H4 (cell line): ENCODE measurements at places on chromosomes 3 and 15. TPM values are rescaled to one million over a fixed set of nuclear protein-coding genes. Genes with fewer than 3 reads are reported as not detected.

Gene TOMM70
- total RNA-seq: 53.4 and 64.9 TPM in 2 replicates

- no peak for DNase-seq
These were observed 91.7 kb downstream of the MYO5A start for GRCh38 chr15:52436981-52437380.

DNA sequence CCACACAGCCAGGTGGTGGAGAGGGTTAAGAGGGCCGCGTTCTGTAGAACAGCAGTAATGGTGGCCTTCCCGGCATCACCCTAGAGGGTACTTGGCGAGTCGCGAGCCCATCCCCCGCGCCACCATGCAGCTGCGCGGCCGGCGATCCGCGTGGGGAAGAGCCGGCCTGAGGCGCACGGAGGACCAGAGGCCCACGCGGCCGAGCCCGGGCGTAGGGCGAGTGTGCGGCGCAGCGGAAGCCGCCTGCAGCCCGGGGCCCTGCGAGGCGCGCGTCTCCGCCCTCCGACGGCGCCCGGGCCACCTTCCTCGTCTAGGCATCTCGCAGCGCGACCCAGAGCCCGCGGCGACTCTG is 423 bp downstream of the TKT start:
- no peak for DNase-seq

- DNase-seq: no peak
These were observed 474.3 kb downstream of the NR2F2 start for GRCh38 chr15:96804754-96805153.

- no peak for DNase-seq
These were observed 7.8 kb downstream of the DNAJB8 start for GRCh38 chr3:128458746-128459460.

GRCh38 chr15:47719730-47720129 is 2.4 kb downstream of the SEMA6D start:
- no peak for DNase-seq

- DNase-seq: no peak
These were observed 1361.8 kb upstream of the ALCAM start for GRCh38 chr3:104004956-104005355.

Gene STRA6
- 12.9 and 16.8 TPM in 2 replicates for total RNA-seq

GRCh38 chr15:34993412-34993811 is 5.3 kb upstream of the ZNF770 start:
- DNase-seq: no peak

Gene CKMT1B
- 0.95 TPM in 1 of 2 replicates, not detected in the other for total RNA-seq

DNA sequence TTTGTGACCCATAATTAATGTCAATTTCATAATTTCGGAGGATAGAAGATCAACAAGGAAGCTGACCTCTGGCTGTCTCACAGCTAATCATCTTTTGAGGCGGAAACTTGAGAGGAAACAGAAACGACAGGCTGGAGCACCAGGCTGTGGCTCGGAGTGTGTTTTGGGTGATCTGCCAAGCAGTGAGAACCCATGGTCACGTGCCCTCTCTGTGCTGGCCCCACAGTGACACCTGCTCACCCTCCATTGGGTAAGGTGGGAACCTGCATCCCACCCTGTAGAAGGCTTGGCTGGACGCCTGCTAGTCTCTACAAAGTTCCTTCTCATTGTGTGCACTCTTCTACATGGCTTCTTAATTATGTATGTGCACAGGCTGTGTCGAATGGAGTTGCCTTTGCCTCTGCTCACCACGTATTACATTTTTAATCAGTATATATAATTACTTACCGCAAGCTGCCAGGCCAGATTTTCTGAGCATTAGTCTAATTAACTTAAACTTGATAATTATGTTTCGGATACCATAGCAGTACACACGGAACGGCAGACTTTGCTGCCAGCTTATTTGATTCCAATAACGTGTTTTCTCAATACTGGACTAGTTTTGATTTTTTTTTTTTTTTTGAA is 719.4 kb upstream of the CFAP20DC start:
- no peak for DNase-seq

- DNase-seq: peak; percentile 43
These were observed 110.6 kb downstream of the GABRB3 start for GRCh38 chr15:26662283-26662682.

GRCh38 chr3:186760141-186760833 is 23.1 kb upstream of the EIF4A2 start:
- peak; percentile 40 for DNase-seq

GRCh38 chr15:55366981-55367380 is 41.2 kb downstream of the CCPG1 start:
- DNase-seq: no peak

GRCh38 chr3:133763797-133764683 is 17.8 kb downstream of the TF start:
- DNase-seq: no peak

DNA sequence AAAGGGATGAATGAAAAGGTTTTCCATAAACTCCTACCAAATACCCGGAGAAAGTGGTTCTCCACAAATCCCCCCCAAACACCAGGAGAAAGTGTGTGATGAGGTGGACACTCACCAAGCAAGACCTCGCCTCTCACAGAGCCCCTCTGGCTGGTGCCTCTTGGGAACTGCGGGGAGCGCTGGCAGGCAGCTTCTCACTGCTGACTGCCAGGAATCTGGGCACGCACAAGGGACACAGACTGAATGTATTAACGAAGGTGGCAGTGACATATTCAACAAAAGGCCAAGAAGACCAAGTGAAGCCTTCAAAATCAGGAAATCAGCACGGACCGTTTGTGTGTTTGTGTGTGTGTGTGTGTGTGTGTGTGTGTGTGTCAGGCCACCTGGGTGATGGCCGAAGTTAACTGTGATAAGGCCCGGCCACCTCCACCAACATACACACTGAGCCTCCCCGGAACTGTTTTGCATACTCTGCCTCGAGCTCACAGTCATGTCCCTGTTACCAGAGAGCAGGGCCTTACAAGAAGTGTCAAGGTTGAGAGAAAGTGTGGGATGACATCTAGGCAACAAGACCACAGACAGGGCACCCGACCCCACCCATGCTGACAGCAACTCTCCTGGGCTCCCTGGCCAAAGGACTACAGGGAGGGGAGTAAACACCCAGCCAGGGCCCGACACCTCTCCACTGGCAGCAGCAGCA is 18.0 kb downstream of the ATP10A start:
- DNase-seq: no peak

Gene CHRFAM7A
- total RNA-seq: 0.90 and 1.2 TPM in 2 replicates

Gene C3orf49
- total RNA-seq: not detected in 2 replicates

Gene PLAAT1
- 9.9 and 11.6 TPM in 2 replicates for total RNA-seq

DNA sequence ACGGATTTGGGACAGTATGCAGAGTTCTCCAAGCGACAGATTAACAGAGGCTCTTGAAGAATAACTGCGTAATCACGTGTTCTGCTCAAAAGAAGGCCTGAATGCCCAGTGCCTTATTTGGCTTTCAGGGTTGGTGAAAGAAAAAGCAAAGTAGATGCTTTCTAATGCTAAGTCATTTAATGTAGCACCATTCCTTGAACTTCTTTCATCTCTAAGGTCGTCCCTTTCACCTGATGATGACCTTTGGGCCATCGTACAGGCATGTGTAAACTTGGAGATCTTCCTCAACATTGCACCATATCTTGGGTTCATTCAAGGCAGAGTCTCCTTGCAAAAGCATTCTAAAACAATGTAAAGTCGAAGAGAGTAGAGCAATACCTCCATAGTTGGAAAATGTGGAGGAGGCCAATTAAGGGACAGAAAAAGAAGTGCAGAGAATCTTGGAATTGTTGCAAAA is 48.9 kb downstream of the TMEM44 start:
- DNase-seq: no peak

DNA sequence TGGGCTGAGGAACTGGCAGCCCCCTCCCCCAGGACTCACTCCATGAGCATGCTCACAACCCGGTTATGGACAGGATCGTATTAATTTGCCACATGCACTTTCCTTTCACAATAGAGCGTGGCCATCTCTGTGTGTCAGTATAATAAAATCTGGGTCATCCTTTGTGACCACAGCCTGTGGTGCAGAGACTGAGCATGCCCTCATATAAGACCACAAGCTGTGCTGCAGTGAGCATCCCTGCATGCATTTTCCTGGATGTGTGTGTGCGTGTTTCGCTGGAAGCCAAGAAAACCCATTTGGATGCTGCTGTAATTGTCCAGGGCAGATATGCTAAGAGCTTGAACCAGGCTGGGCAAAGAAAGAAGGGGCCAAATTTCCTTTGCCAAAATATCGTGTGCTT is 39.7 kb downstream of the CYP11A1 start:
- DNase-seq: no peak

DNA sequence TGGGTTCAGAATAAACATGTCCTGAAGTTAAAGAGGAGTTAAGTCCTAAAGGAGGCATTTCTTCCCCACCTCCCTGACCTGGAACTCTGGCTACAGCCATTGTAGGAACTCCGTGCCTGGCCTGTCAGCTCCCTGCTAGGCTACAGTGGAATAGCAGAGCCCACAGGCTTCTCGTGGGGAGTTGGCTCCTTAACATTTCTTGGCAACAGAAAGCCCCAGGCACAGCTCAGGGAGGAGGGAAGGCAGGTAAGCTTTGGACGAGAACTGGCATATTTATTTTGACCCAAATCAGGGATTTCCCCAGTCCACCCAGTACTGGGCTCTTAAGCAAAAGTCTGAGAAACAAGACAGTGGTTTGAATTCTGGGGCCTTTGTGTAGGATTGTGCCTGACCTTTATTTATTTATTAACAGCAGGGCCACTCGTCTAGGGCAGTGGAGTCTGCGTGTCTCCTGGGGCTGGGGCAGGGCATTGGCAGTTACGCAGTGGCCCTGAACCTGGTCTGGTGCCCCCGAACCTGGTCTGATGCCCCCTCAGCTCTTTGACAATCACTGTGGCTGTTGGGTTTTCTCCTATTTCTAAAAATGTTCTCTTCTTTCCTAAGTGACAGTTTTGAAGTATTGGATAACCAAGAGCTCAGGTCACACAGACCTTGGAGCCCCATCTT is 7.9 kb upstream of the ISG20 start:
- DNase-seq: no peak

- DNase-seq: no peak
These were observed 76.3 kb upstream of the SLCO2A1 start for GRCh38 chr3:134105876-134106556.

GRCh38 chr3:59940718-59941117 is 890.9 kb upstream of the CFAP20DC start:
- DNase-seq: no peak

Gene CASR
- total RNA-seq: not detected in 2 replicates

GRCh38 chr3:28191363-28191762 is 50.1 kb upstream of the CMC1 start:
- no peak for DNase-seq

- no peak for DNase-seq
These were observed 62.0 kb upstream of the MRPL3 start for GRCh38 chr3:131564812-131565211.

Gene CRYGS
- total RNA-seq: 0.10 TPM in 1 of 2 replicates, not detected in the other

DNA sequence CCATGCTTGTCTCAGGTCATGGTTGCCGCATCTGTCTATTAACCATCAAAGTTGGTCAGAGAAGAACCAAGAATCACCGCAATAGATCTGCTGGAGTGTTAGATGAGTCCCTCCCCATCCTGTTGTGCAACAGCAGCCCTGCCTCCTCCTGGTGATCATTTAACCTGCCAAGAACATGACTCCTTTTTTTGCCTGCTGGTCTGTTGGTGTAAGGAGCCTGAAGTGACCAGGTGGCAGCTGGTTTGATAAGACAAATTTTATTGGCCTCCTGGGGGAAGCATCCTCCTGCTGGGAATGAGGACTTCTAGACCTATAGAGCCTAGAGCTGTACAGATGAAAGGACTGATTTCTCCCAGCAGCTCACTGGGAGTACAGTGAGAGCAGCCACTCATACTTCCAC is 43.5 kb upstream of the RAF1 start:
- DNase-seq: no peak

- DNase-seq: no peak
These were observed 11.9 kb upstream of the CHRM5 start for GRCh38 chr15:33956397-33956796.

GRCh38 chr3:79973482-79973881 is 205.7 kb upstream of the ROBO1 start:
- DNase-seq: no peak

Gene AAGAB
- total RNA-seq: 65.8 and 87.8 TPM in 2 replicates

DNA sequence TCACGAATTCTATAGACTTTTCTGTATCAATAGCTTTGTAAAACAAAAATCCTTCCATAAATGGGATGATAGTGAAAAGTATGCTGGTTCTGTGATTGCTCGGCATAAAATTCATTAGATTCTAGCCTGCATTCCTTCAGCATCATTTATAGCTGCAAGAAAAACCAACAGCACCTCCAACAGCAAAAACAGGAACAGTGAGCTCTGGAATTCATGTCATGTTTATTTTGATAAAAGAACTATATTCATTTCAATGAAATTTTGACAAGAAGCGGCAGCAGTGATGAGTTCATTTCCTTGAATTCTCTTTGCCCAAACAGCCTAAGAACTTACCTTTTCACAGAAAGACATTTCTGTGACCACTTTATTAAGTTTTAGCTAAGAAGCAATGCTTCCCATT is 515.2 kb upstream of the CCDC54 start:
- DNase-seq: no peak

DNA sequence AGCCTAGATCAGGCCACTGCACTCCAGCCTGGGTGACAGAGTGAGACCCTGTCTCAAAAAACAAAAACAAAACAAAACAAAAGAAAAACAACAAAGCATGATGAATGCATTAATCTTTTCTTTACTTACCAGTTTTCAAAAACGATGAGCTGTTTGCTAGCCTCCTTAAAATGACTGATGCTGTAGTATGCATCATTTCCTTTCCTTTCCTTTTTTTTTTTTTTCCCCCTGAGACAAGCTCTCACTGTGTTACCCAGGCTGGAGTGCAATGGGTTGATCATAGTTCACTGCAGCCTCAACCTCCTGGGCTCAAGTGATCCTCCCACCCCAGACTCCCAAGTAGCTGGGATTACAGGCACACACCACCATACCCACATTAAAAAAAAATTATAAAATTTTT is 202.0 kb downstream of the ADAMTSL3 start:
- no peak for DNase-seq

Gene CORO2B
- 0.33 and 0.64 TPM in 2 replicates for total RNA-seq

DNA sequence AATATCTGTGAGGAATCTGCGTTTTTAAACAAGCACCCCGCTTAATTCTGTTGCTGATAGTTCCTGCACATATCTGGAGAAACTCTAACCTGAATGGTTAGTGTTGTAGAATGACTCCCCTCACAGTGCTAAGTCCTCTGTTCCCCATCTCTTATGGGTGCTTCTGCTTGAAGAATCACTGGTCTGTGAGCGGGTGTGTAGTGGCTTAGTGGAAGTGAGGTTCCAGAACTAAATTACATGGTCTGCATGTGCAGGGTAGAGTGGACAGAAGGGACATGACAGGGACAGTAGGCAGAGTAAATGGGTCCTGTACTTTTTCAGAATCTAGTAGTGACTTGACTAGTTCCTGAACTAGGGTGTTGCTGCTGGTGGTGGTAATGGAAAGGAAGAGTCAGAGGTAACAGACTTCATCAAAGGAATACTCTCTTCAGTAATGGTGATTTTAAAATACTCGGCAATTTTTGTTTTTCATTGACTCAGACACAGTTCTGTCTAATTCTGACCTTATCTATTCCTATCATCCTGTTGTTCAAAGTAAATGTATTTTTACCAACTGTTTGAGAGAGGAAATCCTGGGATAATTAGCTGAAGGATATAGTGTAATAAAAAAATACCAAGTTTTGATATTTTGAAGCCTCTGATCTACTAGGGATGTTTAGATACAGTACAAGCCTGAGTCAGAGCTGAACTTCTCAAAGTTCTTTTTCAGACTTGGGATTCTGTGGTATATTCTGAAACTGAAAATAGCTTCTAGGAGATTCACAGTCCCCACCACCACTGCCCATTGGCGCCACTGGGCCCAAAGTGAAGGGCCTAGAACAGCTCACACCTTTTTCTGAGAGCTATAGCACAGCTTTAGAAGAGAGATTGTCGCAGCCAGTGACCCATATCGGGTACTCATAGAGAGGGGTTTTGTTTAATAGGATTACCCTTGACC is 55.5 kb downstream of the FNDC3B start:
- DNase-seq: peak; percentile 34
